ENCODE measurements at places on chromosomes 12 and 14. TPM values are rescaled to one million over a fixed set of nuclear protein-coding genes. Genes with fewer than 3 reads are reported as not detected.
A peak's percentile ranks its signal among the peaks of the same experiment; 100 is the strongest.

- H3K4me3 ChIP-seq: no peak overlapping the region
- peaks cover 37% of the 10 kb centered on the region for H3K4me1 ChIP-seq
- H3K36me3 ChIP-seq: peaks cover 6% of the 10 kb centered on the region
- H3K27ac ChIP-seq: no peak overlapping the region
- no peak for DNase-seq
- no peaks in the 10 kb centered on the region for H3K27me3 ChIP-seq
These were observed 118.6 kb downstream of the TRMT5 start for GRCh38 chr14:60862283-60862682.

GRCh38 chr12:66127650-66128049, 2.9 kb downstream of the LLPH start:
- H3K4me1 ChIP-seq: peaks cover 38% of the 10 kb centered on the region
- DNase-seq: no peak
- no peak overlapping the region for H3K27ac ChIP-seq
- H3K4me3 ChIP-seq: no peak overlapping the region
- no peaks in the 10 kb centered on the region for H3K27me3 ChIP-seq

GRCh38 chr12:98736352-98737321, 91.5 kb downstream of the APAF1 start:
- H3K36me3 ChIP-seq: peaks cover 17% of the 10 kb centered on the region
- no peak for DNase-seq
- no peaks in the 10 kb centered on the region for H3K27me3 ChIP-seq

GRCh38 chr14:104239861-104240301, 101.5 kb downstream of the KIF26A start:
- no peak overlapping the region for H3K4me3 ChIP-seq
- no peaks in the 10 kb centered on the region for H3K4me1 ChIP-seq
- no peak overlapping the region for H3K27ac ChIP-seq
- no peaks in the 10 kb centered on the region for H3K36me3 ChIP-seq
- H3K27me3 ChIP-seq: no peaks in the 10 kb centered on the region

- H3K4me3 ChIP-seq: no peak overlapping the region
- DNase-seq: no peak
- H3K27me3 ChIP-seq: no peaks in the 10 kb centered on the region
- H3K36me3 ChIP-seq: no peaks in the 10 kb centered on the region
- H3K27ac ChIP-seq: no peak overlapping the region
These were observed 1030.4 kb downstream of the TMEM121 start for GRCh38 chr14:106556665-106557289.

DNA sequence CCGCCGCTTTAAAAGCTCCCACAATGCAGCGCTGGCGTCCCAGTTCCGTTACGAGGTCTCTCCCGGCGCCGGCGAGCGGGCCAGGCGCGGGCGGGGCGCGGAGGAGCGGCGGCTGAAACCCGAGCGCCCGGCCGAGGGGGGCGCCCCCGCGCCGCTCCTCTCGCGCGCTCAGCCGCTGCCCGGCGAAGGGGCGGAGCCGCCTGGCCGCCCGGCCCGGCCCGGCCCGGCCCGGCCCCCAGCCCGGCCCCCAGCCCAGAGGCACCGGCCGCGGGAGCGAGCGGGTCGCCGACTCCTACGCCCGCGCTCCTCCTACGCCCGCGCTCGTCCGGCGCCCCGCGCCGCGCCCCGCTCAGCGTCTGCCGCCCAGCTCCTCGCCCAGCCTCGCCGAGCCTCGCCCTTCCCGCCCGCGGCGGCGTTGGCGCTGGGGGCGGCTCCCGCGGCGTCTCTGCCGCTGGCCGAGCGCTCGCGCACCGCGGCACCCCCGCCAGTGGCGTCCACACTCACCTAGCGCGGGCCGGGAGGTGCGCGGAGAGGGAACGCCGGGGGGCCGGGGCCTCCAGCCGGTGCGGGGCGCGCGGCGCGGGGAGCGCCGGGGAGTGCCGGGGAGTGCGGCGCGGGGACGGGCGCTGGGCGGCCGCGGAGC, at the start of gene RASSF8:
TSS of gene RASSF8 (plus strand) at position 255 of the 643 bp plus-strand sequence. CDS start 96,662 bp downstream, outside the sequence.
- no peaks in the 10 kb centered on the region for H3K36me3 ChIP-seq
- peaks cover 24% of the 10 kb centered on the region for H3K4me1 ChIP-seq
- DNase-seq: no peak
- H3K27me3 ChIP-seq: no peaks in the 10 kb centered on the region
- H3K4me3 ChIP-seq: peak within 1 kb of the TSS; percentile 91

- H3K27ac ChIP-seq: no peak overlapping the region
- no peaks in the 10 kb centered on the region for H3K4me1 ChIP-seq
- H3K4me3 ChIP-seq: no peak overlapping the region
- H3K36me3 ChIP-seq: no peaks in the 10 kb centered on the region
- DNase-seq: no peak
- H3K27me3 ChIP-seq: peaks cover 29% of the 10 kb centered on the region
These were observed 276.6 kb upstream of the NAV3 start for GRCh38 chr12:77553976-77554619.

GRCh38 chr12:131192951-131193350, 239.2 kb downstream of the ADGRD1 start:
- H3K27me3 ChIP-seq: peaks cover 30% of the 10 kb centered on the region
- H3K36me3 ChIP-seq: no peaks in the 10 kb centered on the region
- DNase-seq: no peak
- no peak overlapping the region for H3K27ac ChIP-seq
- no peak overlapping the region for H3K4me3 ChIP-seq

DNA sequence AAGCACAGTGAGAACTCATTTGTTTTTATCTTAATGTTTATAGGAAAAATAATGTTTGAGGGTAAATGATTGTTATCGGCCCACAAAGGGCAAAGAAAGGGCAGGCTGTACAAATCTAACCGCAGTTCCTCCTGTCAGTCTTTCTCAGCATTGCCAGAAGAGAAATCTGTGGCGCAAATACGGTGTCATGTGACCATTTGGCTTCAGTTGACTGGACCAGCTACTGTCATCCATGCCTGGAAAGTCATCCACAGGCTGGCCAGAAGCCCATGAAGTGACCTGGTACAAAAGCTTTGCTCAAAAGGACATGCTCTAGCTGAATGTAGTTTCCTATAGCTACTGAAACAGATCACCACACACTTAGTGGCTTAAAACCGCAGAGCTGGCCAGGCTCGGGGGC, 43.6 kb downstream of the HCAR2 start:
- no peaks in the 10 kb centered on the region for H3K27me3 ChIP-seq
- H3K36me3 ChIP-seq: no peaks in the 10 kb centered on the region
- no peak for DNase-seq
- no peak overlapping the region for H3K27ac ChIP-seq
- H3K4me3 ChIP-seq: no peak overlapping the region

- no peaks in the 10 kb centered on the region for H3K36me3 ChIP-seq
- H3K27me3 ChIP-seq: no peaks in the 10 kb centered on the region
- peaks cover 32% of the 10 kb centered on the region for H3K4me1 ChIP-seq
- no peak overlapping the region for H3K4me3 ChIP-seq
- no peak overlapping the region for H3K27ac ChIP-seq
These were observed 122.3 kb upstream of the CPM start for GRCh38 chr12:69055280-69055679.

FAM181A gene
- total RNA-seq: not detected

KITLG gene
- total RNA-seq: 3.8 TPM

SLC5A8 gene
- not detected for total RNA-seq

PZP gene
- total RNA-seq: not detected

TAS2R19 gene
- 1.9 TPM for total RNA-seq
